ENCODE measurements at places on chromosomes 7 and 10.

DNA sequence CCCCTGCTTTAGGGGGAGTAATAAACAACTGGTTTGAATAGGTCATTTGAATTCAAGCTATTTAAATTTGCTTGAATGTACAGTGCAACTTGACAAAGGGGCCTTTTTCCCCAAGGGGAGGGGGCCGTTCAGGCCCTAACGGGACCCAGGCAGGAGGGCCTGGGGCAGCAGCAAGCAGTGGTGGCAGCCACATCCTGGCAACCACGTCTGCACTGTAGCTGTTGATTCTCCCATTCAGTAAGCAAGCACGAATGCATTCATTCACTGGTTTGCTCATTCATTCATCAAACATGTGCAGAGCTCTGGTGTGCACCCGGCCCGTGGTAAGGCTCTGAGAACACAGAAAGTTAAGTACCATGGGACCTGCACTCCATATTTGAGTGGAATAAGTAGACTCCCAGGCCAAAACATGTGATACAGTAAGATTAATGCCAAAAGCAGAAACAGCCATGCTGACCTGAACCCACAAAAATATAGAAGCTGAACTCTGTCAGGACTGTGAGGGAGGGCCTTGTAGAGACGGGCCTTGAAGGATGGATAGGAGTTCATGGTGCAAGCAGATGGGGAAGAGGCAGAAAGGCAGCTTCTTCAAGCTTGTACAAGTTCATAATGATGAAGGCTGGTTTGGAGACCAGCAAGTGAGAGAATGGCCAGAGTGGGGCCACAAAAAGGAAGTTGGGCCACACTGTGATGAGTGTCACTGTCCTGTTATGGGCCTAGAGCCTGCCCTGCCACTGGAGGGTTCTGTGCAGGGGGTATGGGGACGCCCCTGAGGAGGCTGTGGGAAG is 29.3 kb upstream of the C10orf53 start:
- peak; percentile 23 for DNase-seq

DNA sequence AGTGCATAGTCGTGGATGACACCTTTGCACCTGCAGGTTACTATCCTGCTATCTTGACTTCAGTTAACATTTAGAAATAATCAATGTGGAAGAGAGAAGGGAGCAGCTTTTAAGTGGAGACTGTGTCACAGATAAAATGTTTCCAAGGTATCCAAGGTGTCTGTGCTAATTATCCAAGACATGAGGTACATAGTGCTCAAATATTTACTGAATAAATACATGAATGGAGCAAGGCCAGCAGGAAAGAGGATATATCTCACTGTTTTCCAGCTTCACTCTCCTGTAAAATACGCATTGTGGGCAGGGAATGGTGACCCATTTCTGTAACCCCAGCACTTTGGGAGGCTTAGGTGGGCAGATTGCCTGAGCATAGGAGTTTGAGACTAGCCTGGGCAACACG is 552.4 kb downstream of the PHTF2 start:
- DNase-seq: no peak

DNA sequence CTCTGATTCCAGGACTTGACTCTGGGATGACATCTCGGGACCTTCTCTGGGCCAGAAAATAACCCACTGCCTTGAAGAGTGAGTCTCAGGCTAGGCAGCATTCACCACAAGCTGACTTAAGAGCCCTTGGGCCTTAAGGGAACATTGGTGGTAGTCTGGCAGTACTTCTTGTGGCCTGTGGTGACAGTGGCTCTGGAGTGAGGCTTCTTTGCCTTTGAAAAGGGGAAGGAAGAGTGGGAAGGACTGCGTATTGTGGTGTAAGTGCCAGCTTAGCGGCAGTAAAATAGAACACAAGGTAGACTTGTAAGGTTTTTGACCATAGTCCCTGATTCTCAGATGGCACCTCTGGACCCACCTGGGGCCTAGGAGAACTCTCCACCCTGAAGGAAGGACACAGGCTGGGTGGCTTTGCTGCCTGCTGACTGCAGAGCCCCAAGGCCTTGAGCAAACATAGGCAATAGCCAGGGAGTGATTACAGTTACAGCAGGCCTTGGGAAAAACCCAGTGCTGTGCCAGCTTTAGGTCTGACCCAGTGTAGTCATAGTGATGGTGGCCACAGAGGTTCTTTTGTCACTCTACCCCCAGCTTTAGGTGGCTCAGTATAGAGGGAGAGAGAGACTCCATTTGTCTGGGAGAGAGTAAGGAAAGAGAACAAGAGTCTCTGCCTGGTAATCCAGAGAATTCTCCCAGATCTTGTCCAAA is 483.9 kb downstream of the SH2D4B start:
- DNase-seq: peak; percentile 95

DNA sequence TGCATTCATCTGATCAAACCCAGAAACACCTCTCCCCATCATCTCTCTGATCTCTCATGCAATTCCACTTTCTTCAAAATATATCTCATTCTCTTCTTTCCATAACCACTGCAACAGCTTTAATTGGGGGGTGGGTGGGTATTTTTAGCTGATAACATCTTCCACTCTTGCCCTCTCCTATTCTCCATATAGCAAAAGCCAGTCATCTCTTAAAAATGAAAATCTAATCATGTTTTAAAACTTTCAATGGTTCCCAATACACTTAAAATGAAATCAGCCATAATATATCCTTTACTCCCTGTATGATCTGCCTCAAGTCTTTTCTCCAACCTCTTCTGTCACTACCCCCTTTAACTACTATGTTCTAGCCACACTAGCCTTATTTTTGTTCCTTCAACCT is 1.5 kb downstream of the YME1L1 start:
- DNase-seq: no peak

GRCh38 chr7:11540271-11540761 is 291.7 kb downstream of the THSD7A start:
- peak; percentile 83 for DNase-seq

- DNase-seq: no peak
These were observed 42.5 kb downstream of the STEAP1B start for GRCh38 chr7:22457471-22457870.

DNA sequence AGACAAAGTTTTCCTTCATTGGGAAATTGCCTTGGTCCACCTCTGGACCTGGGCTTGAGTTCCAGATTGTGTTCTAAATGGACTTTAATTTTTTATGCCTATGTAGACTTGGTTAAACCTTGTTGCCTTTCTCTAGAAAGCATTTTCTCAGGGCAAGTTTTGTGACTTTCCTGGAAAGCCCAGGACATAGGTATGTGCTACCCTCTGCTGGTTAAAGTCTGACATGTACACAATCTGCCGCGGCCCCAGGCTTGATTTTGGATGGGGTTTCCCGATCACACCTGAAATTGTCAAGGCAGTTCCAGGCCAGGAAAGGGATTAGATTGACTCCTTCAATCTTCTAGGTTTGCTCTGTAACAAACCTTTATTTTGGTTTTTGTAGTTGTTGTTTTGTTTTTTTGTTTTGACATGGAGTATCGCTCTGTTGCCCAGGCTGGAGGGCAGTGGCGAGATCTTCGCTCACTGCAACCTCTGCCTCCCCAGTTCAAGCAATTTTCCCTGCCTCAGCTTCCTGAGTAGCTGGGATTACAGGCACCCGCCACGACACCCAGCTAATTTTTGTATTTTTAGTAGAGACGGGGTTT is 14.1 kb upstream of the AKR1B10 start:
- peak; percentile 13 for DNase-seq

GRCh38 chr10:123147635-123148413 is at the start of gene HMX2:
Gene HMX2 (plus strand): TSS chr10:123148136. CDS start chr10:123148379, 243 bp downstream.
- DNase-seq: peak; percentile 26

DNA sequence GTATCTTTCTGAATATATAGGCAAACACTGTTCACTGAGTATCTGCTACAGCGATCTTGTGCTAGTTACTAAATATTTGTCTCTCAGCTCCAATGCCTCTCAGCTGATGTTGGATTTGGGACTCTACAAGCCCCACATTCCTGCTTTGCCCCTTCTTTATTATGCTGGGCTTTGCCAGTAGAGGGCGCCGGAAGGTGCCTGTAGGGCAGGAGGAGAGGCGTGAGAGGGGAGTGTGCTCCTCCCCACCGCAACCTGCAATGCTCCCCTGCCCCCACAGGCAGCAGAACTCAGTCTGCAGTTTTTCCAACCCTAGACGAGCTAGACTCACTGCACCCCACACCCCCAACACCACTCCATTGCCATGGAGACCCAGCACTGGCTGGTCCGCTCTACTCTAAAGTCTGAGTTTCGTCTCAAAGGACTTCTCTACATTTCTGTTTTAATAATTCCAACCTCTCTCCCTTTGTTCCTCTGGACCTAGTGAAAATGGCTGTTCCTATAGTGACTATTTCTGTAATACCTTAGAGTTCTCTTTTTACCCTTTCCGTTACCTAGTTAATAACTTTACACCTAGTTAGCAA is 337.6 kb downstream of the CCSER2 start:
- no peak for DNase-seq
